ENCODE measurements at places on chromosomes 11 and 22.

- DNase-seq = no peak
These were observed 56.4 kb downstream of the SWAP70 start for GRCh38 chr11:9720290-9720630.

- DNase-seq = peak; percentile 73
These were observed 699.1 kb downstream of the KCNA4 start for GRCh38 chr11:29317694-29318093.

DNA sequence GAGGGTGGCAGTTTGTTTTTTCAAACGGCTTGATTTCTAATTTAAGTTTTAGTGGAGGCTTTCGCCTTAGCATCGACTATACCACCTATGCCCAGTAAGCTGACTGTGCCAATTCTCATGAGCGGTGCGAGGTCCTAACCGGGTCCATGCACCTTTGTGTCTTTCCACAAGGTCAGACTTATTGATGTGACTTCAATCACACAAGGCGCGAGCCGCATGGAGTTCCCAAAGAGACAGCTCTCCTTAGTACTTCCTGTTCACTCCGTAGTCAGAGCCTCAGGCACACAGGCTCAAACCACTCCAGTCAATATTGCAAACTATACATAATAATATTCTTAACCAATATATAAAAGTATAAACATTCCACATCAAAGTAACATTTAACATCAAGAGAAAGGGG is 18.2 kb downstream of the ST14 start:
- no peak for DNase-seq

DNA sequence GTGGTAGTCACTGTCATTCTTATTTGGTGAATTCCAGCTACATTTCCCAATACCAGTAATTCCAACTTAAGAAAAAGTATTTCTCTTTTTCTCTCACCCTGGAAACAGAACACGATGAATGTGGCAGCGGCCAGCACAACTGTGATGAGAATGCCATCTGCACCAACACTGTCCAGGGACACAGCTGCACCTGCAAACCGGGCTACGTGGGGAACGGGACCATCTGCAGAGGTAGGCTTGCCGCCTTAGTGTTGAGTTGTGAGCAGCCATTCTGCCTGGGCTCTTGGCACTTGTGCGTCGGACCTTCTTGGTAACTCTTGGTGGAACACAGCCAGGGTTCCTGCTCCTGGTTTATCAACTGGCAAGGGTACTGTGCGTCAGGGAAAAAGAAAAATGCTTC is 559.8 kb downstream of the NELL1 start:
- DNase-seq = no peak

DNA sequence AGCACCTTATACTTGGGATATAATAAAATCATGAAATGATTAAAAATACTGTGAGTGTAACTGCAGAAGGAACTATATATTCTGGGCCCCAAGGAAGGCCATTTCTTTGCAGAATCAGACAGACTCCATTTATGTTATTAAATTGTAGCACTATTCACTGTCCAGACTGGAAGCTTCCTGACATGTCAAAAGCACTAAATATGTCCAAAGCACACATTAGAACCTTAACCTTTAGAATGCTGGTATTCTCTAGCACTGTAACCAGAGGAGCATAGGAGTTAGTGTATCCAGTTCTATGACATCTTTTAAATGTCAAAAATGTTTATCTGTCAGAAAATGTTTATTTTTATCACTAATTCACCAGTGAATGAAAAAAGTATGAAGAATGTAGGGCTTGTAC is 246.9 kb downstream of the CADM1 start:
- no peak for DNase-seq

- no peak for DNase-seq
These were observed 89.9 kb upstream of the APOA1 start for GRCh38 chr11:116927163-116927974.

GRCh38 chr11:120021978-120022377 is 115.9 kb downstream of the TRIM29 start:
- DNase-seq = no peak

DNA sequence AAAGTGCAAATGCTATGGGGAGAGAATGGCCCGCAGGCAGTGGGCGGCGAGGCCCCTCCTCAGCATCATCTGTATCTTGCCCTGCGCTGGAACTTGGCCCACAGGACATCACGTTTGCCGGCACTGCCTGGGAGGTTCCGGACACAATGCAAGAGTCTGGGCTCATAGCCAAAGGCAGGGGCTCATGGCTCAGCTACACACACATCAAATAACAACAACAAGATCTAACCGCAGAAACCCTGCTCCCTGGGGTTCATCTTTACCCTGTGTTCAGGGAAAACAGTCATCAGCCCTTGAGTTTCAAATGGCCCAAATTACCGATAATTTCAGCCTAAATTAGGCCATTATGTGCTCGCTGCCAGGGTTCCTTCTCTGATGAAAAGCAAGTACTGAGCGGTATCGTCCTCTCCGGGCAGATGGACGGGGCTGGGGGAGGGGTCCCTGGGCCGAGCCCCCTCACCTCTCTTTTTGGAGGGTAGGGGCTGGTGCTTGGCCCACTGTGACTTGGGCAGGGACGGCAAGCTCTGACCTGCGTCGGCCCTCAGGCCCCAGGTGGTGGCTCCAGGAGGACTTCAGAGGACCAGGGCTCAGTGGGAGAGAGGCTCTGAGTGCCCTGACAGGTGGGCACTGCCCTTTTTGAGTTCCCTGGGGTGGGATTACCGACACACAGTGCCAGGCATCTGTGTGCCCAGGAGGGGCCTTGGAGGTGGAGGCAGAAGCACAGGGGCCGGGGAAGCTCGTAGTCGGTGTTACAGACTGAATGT is 25.0 kb upstream of the GAL start:
- DNase-seq = peak; percentile 97

- no peak for DNase-seq
These were observed 902 bp downstream of the RASGRP2 start for GRCh38 chr11:64742889-64743590.

DNA sequence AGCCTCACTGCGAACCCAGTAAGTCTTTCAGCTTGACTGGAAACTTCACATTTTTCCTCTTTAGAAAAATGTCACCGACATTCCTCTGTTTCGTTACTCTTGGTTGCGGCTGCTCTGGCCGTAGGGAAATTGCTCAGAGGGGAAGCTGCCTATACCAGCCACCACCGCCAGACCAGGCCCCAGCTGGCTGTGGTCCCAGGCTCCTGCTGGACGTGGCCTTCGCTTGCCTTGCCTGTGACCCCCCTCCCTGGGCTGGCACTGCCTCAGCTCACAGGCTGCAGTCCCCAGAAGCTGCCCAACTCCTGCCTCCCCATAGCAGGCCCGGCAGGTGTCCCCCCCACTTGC is 197.8 kb downstream of the MN1 start:
- DNase-seq = no peak

- peak; percentile 92 for DNase-seq
These were observed 1.8 kb upstream of the CARS1 start for GRCh38 chr11:3058753-3059664.

- DNase-seq = no peak
These were observed 3.0 kb upstream of the GP1BB start for GRCh38 chr22:19720150-19720827.

GRCh38 chr11:104036588-104036987 is at the start of gene DDI1:
Gene DDI1 (plus strand): TSS chr11:104036640. CDS start chr11:104036823, 183 bp downstream.
- no peak for DNase-seq

- peak; percentile 50 for DNase-seq
These were observed 153.4 kb downstream of the CACNA1I start for GRCh38 chr22:39723899-39724351.

DNA sequence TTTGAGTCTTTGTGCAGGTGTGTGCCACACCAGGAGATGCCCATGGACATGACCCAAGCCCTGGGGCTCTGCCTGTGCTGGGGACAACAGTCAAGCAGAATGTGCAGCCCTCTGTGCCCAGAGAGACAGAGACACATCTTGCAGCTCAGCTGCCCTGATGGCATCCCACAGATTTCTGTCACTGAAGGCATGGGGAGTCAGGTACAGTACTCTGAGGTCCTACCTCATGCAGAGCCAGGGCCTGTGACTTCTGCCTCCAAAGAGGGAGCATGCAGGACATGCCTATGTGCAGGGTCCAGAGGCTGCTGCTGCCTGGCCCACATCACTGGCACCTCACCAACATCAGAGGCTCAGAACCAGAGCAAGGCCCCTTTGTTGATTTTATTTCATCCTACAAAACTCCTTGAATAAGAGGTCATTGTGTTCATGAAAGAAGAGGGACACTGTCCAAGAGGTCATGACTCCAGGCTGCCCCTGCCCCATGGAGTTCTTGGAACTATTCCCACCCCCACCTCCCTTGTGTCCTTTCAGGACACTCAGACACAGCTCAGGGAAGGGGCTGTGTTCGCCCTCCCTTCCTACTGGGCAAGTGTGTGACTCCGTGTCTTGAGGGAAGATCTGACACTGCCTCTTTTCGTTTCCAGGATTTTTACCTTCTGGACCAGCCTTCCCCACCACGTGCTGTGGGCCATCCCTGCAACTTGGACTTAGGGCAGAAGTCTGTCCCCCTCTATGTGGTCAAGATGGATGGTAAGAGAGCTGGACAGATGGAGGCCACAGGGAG is 62.3 kb downstream of the BTG4 start:
- no peak for DNase-seq

DNA sequence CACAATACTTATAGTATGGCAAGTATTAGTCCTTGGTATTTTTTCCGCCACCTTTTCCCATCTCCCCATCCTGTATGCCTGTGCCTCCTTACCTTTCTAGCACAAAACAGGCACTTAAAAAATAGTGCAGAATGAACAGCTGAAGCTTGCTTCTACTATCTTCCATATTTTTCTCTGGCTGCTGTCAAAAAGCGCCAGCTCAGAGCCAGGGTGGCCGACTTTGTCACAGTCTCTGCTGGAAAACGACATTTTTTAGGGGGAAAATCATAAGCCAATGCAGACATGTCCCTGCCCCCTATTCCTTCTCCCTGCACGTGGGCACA is 26.5 kb upstream of the ROBO3 start:
- no peak for DNase-seq

DNA sequence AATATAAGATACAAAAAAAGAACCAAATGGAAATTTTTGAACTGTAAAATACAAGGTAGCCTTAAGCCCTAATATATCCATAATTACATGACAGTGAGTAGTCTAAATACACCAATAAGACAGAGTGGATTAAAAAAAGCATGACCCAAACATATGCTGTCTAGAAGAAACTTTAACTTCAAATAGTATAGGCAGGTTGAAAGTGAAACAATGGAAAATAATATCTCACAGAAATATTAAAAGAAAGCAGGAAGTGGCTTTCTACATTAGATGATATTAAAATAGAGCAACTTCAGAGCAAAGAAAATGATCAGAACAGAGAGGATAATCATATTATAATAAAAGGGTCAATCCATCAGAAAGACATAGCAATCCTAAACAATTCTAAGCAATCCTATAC is 21.8 kb downstream of the DCUN1D5 start:
- no peak for DNase-seq

- no peak for DNase-seq
These were observed 86.7 kb downstream of the WNT7B start for GRCh38 chr22:45890351-45890635.

DNA sequence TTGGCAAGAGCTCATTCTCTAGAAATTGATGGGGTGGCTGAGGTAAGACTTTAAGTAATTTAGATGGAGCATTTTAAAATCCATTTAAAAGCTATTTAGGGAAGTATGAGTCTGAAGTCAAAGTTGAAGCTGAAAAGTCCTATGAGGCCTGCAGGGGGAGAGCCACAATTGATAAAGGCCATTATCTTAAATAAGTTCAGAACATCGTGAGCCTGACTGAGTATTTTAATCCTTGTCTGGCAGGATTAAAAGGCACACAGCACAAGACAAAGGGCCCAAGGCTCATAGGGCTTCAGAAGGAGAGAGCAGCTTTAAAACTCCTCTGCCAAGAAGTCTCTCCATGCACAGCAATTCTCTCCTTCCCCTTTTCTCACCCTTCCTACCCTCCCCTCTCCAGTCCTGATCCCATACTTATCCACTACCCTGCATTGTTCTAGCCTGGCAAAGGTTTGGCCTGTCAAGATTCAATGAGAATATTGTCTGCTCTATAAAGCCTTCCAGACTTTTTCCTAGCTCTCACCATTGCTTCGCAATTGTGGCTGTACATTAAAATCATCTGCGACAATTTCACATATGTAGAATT is 1312.9 kb downstream of the FAM181B start:
- DNase-seq = no peak

DNA sequence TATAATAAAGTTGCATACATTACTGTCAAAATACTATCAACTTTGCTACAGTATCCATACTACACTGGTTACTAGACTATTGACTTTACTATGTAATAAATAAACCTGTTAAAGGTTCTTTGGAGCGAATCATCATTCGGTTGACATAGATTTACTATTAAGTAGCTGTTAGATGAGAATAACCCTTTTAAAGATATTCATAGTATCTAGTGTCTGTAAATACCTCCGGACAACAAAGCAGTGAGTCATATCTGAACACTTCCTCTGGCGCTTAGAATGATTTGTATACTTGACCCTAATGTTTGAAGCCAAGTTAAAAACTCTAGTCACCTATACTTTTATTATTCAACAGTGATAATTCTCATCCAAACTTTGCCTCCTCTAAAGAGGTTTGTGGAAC is 84.7 kb downstream of the MSANTD4 start:
- DNase-seq = peak; percentile 67

- DNase-seq = no peak
These were observed 50.1 kb upstream of the WNT11 start for GRCh38 chr11:76256448-76256847.

GRCh38 chr11:115127790-115128189 is 376.4 kb downstream of the CADM1 start:
- DNase-seq = no peak

GRCh38 chr11:40032331-40032730 is 1427.1 kb downstream of the LRRC4C start:
- DNase-seq = no peak

- no peak for DNase-seq
These were observed 15.8 kb downstream of the CCDC81 start for GRCh38 chr11:86390487-86390886.

DNA sequence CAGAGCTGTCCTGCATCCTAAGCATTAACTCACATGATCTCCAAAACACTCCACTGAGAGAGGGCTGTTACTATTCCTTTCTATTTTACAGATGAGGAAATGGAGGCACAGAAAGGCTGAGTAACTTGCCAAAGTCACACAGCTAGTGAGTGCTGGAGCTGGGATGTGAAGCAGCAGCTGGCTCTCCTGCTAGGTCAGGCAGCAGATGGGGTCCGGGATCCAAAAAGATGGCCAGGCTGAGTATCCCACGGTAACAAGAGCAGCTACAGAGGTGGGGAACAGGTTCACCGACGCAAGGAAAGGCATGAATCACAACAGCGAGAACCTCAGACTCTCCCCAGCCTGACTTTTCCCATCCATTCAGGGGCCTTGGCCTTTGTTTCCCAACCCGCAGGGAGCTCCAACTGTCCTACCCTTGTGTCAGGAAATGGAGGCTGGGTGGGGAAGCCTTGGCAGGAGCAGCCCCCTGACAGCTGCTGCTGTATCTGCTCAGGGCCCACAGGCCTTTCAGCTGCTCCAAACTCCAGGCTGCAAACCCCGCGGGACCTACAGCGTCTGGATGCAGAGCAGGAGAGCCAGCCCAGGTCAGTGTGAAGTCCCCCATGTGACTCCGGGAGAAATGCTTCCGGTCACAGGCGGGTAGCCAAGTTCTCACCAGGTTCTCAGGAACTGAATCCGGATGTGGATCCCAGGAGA is 29.5 kb downstream of the DKK3 start:
- peak; percentile 80 for DNase-seq

GRCh38 chr22:39808081-39808480 is 85.5 kb downstream of the ENTHD1 start:
- peak; percentile 6 for DNase-seq

All from IMR-90 (cell line).